ENCODE measurements at places on chromosomes 11 and 22. TPM values are rescaled to one million over a fixed set of nuclear protein-coding genes. Genes with fewer than 3 reads are reported as not detected.

C11orf42 gene
- not detected for total RNA-seq

DNA sequence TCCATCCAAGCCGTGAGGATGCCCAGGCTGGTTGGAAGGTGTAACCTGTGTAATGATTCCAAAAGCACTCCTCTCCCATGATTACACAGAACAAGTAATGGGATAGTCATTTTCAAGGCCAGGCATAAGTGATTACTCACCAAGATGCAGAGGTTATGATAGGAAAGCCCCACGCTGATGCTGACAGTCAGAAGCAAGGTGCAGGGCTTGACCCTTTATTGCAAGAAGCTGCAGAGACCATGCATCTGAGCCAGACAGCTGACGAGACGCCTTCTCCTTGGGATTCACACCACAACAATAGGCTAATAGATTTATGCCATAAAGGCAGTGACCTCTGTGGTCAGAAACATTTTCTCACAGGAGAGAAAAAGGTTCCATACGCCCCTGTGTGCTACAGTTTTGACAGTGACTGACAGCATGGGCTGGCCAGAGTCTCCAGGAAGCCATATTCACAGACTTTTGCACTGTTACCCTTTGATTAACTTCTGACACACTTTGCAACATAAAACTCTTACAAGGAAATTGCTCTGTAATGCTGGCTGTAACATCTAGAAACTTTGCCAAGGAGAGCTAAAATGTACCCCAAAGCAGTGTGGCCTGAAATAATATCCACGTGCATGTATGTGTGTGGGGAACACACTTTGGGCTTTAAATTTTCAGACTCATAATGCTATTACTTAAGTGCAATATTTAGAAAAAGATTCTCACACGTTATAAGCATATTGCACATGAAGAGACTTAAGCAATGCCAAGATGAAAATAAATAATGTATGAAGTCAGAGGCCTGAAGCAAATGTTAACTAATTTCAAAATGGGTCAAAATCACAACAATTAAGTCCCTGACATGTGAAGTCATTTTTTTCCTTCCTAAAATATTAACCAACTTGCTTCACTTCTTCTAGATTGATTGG lies 1079.0 kb upstream of the TENM4 start:
- no peak for DNase-seq

GRCh38 chr22:44460287-44460686 lies 37.7 kb downstream of the RTL6 start:
- DNase-seq, result no peak

DNA sequence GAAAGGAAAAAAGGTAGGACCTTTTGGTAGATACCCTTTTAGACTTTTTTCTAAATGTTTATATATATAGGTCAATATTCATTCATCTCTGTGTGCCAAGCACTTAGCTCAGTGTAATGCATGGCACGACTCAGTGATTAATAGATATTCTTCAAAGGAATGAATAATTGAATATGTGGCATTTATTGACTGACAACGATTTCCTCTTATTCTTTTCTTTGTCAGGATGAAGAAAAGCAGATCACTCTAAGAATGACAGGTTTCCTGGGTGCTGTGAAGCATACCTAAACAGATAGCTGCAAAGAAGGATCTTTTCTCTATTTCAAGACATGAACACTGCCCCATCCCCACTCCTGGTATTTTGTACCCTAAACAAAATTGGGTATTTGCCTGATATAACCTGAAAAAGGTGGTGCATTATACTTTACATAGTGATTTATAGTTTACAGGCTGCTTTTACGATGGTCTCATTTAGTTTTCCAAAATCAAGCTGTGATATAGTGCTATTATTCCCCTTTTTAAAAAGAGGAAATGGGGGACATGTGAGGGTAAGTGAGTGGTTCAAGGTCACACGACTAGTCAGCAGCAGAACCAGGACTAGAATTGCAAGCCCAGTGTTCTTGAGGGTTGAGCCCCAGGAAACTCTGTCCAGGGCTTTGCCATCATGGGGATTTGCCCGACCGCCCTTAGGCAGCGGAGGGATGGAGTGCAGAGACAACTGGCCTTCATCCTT lies 32.9 kb upstream of the CLMP start:
- no peak for DNase-seq

GRCh38 chr11:72743321-72744221 lies 8.6 kb downstream of the ARAP1 start:
- DNase-seq, result no peak

DNA sequence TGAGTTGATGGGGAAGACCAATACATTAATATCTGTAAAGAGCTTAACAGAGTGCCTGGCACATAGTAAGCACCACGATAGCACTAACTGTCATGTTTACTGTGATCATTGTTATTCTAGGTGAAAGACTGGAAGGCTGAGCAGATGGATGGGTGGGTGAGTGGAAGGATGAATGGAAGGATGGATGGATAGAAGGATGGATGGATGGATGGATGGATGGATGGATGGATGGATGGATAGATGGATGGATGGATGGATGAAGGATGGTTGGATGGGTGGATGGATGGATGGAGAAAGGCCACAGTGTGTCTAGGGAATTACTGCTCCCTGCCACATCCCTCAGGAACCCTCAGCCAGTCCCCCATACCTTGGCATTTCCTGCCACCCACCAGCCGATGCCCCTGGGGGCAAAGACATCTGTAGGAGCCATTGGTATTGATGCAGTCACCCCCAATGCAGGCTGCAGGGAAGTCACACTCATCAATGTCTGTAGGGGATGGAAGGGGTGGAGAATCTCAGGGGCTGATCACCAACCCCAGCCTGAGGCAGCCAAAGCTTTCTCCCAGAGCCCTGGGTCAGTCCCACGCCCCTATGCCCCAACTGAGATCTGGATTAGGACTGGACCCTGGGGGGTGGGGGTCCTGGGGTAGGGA lies 15.3 kb downstream of the LTBP3 start:
- no peak for DNase-seq

GRCh38 chr11:11731311-11732083 lies 109.7 kb upstream of the GALNT18 start:
- DNase-seq, result no peak

DNA sequence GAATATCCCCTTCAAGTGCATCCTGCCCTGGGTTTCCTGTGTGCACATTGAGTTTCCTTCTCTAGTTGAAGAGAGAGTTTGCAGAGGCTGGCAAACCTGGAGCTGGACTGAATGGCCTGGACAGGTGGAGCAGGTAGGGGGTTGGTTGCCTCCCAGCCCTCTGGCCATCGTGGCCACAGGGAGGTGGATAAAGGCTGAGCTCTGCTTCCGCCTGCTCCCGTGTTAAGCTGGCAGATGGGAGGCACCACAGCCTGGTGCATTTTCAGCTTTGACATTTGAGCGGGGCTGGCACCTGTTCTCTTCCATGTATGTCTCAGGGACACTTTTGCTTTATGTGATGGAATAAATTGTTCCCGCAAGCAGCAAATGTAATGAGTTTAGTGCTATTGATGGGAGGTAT lies 11.1 kb downstream of the MICAL2 start:
- no peak for DNase-seq

DNA sequence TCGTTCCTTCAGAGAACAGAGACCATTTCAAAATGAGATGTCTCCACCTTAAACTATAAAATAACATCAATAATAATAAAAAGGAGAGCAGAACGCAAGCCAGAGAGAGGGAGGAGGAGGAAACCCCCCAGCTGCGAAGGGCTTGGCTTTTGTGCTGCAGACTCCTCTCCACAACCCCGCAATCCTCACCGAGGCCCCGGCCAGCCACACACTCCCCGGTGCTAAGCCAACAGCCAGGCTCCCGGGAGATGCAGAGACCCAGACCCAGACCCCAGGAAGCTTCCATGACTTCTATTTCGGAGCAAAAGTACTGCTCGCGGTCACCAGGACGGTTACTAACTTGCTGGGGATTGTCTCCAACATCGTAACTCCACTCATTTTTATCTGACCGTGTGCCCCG lies 10.6 kb downstream of the PHF21B start:
- no peak for DNase-seq

DNA sequence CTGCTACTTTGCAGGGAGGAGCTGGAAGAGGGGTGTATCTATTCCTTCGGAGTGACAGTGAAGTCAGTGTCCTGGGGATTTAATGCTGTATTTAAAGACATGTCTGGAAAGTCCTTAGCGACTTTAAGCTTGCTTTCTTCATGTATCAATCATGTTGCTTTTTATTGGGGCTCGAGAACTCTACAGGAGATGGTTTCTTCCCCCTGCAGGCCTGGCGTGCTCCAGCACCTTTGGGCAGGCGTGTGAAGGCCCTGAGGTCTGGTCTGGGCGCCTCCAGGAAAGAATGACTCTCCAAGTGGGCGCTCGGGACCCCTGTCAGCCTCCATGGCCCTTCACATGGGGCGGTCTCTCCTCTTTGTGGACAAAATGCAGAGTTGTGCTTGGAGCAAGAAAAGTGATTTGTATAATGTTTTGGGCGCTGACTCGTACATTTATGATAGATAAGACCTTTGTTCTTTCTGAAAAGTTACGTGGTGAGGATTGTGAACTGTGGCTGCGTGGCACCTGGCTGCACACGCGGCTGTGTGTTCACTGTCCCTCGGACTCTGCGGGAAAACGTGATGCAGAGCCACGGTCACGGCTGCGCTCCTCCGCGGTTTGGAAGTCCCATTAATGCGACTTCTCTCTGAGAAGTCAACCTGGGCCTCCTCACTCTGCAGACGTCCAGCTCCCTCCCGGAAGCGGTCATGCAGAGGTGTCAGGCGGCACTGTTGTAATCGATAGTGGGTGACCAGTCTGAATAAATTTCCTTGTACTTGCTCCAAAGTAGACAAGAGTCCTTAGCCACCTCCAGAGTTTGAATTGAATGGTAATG lies 282.5 kb downstream of the TBC1D22A start:
- DNase-seq, result no peak

DNA sequence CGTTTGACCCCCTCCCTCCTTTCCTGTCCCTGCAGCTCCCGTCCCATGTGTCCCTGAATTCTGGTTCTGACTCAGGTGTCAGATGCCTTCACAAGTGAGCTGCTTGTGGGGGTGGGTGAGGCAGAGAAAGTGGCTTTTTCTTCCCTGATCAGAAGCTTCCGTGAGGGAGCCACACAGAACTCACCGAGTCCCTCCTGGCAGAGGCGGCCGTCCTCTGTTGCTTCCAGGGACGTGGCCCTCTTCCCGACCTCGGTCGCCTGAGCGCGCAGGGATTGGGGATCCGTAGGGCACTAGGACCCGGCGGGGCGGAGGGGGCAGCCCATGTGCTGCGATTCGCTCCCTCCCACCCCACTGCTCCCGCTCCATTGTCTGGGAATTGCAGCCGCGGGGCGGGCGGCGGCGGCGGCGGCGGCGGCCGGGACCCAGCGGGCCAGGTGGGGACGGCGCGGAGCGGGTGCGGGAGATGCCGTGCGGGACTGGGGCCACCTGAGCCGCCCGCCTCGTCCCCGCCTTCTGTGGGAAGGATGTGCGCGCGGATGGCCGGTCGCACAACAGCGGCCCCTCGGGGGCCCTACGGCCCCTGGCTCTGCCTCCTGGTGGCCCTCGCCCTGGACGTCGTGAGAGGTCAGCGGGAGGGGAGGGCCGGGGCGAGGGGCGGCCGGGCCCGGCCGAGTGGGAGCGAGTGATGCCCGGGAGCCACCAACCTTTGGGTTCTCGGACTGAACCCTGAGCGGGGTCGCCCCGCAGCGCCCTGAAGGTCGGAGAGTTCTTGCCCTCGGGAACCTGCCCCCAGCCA lies at the start of gene TMEM132A:
TMEM132A (plus strand) TSS at position 351 of the 796 bp plus-strand sequence; CDS start at position 525, 174 bp downstream.
- no peak for DNase-seq

DNA sequence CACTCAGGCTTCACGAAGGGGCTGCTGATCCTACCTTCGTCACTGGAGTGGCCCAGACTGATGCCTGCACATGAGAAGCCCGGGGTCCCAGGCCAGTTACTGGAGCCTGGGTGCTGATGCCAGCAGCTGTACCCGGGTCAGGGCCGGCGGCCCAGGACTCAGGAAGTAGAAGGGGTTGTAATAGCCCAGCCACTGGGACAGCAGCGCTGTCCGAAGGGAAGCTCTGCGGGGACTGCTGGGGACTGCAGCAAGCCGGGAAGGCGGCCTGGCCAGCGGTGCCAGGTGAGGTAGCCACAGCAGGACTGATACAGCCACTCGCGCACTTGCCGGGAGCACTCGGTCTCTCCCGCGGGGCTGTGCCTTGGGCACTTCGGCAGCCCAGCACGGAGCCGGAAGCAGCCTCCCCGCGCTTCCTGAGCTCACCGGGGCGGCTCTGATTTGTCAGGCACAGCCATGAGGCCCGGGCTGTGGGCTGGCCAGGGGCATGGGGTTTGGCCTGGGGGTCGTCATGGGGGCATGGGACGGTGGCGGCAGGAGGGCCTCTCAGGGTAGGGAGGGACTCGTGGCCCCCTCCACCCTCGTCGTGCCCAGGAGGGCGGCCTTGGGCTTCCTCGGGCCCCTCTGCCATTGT lies 13.9 kb upstream of the OR8K1 start:
- no peak for DNase-seq

DNA sequence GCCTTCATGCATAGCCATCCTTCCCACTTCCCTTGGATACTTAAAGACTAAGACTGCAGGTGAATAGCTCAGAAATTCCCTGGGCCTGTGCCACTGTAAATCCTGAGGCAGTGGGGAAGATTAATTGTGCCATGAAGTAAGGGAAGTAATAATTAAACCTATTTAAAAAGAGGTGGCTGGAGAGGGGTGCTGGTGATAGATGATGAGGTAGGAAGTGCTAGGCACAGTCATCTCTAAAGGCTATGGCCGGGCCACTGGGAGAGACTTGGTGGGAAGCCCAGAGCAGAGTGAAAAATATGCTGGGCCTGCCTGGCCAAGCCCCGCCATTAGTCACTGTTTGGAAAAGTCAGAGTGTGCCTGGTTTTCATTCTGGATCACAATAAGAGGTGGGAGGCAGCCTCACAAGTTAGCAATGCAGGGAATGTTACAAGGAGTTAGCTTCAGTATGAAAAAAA lies 197.2 kb upstream of the PITPNB start:
- no peak for DNase-seq

GRCh38 chr11:72634016-72634415 lies 40.2 kb downstream of the PDE2A start:
- no peak for DNase-seq

BRSK2 gene
- 0.35 TPM for total RNA-seq

- no peak for DNase-seq
Observed at GRCh38 chr11:113272281-113272680, 42.1 kb upstream of the TTC12 start.

GRCh38 chr22:22099833-22100812 lies 117.5 kb upstream of the TOP3B start:
- DNase-seq, result no peak

- DNase-seq, result no peak
Observed at GRCh38 chr11:10038521-10039302, 255.3 kb downstream of the SBF2 start.

DNA sequence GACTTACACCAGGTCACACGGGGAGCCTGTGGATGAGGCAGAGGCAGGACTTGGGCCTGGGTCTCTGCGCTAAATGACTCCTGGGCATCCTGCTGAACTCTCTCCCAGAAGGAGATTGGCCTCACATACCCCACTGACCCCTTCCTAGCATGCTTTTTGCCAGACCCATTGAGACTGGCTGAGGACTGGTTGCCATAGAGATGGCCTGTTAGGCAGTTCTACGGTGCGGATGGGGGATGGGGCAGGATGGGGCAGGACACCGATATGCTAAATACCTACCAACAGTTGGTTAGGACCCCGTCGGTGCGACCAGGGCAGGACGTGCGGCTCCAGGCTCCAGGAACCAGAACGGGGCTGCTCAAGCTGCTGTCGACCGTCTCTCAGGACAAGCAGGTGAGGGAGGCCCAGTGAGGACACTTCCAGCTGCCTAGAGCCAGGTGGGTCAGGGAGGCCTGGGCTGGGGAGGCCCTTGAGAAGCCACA lies at the start of gene TSGA10IP:
TSGA10IP (plus strand) TSS at position 51 of the 482 bp plus-strand sequence; CDS start at position 247, 196 bp downstream.
- no peak for DNase-seq
